ENCODE measurements at places on chromosomes 2 and 18.

DNA sequence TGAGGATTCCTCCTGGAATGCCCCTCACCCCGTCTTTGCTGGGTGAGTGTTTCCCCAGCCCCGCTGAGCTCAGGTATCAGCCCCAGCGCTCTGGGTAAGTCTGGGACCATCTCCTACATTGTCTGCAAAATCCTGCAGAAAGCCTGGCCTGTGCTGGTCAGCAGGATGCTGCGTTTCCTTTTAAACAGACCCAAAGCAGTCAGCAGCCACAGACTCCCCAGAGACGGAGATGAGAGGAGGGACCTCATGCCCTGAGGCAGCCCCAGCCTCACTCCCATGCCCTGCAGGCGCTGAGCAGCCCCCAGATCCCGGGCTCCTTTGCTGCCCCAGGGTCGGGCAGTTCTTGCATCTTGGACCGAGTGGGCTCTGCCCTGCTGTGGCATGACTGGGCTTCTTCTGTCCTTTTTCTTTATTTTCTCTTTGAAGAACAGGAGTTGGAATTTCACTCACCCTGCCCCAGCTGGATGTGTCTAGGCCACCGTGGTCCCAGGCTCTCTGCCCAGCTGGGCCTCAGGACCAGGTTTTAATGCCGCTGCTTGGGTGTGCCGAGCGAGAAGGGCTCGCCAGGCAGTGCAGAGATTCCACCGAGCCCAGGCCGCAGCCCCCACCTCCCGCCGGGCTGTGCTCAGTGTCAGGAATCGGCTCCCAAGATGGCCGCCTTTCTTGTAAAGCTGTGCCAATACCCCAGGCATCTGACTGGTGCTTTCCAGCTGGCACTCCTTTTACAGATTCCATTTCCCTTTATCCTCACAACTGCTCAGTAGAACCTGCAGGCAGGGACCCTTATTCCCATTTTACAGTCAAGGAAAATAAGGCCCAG, 43.6 kb downstream of the ODC1 start:
- no peak for DNase-seq

GRCh38 chr18:10965119-10965518, 184.2 kb downstream of the PIEZO2 start:
- DNase-seq, result no peak

DNA sequence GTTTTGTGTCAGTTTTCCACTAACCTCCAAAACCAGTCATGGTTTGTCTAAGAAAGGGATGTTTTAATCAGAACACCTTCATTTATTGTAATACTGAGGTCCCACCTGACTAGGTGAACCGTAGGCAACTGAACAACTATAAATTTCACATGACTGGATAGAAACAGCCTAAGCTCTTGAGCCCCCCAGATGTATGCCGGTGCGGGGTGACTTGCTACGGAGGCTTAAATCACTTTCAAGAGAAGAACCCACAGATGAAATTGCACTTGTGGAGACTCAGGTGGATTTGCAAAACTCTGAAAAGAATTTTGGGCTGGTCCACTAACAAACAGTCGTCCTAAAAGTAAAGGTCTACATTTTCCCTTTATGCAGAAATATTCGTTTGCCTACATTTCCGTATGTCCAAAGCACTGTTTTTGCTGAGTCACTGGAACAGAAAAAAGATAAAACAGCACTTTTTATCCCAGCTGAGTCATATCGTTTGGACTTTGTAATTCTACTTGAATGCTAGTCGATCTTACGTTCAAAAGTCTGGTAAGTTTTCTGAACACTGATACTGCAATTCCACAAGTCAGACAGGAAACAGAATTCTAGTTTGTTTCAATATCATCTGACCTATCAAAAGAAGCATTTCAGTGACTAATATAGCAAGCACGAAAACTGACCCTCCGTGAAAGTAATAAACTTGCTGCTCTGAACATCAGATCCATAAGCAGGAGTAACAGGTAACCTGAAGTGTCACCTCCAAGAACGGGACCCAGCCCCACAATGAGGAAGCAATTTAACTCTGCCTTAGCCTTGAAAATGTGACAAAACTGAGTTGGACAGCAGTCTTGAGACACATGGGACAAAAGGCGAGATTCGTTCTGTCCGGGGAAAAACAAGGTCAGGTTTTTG, 18.1 kb downstream of the ZNF516 start:
- no peak for DNase-seq

DNA sequence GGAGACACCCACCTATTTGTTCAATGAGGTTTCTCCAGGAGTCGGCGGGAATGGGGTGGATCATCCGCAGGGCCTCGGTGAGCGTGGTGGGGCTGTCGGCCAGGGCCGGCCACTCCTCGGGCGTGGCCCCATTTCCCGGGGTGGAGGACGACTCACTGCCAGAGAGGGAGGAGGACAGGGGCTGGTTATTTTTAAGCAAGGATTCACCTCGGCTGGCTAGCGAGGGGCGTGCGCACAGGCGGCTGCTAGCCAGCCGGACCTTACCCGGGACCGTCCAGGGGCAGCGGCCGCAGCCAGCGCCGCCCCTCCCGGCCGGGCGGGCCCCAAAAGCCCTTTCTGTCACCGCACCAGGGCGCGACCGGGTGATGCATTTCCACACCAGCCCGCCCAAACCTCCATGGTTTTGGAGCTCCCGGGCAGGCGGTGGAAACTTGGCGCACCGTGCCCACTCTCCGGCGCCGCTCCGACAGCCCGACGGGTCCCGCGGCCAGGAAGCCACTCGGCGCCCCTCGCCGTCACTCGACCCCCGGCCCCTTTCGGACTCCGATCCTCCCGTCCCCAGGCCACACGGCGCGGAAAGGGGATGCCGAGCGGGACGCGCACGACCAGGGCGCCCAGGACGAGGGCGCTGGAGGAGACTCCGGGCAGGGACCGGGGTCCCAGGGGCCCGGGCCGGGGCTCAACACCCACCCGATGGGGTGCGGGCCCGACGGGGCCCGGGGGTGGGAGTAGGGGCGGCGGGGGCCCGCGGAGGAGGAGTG, 57.1 kb downstream of the SNORC start:
- DNase-seq, result no peak

DNA sequence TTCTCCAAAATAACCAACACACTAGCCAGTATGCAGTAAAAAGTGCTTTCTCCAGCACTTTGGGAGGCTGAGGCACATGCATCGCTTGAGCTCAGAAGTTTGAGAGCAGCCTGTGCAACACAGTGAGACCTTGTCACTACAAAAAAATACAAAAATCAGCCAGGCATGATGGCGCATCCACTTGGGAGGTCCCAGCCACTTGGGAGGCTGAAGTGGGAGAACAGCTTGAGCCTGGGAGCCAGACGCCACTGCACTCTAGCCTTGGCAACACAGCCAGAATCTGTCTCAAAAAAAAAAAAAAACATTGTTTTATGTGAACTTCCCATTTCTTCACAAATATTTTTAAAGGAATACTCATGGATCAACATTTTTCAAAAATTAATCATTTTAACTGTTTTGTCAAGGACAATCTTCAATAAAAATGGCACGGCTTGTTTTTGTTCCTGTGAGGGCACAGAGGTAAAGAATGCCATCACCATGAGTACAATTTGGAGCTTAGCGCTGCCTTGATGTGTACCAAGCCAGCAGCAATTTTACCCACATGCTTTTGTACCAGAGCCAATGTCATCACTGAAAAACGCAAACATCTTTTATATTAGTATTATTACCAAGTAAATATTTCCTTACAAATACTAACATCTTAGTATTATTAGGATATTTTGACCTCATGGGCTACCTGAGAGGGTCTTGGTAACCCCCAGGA, 26.7 kb downstream of the RAB1A start:
- DNase-seq, result no peak

DNA sequence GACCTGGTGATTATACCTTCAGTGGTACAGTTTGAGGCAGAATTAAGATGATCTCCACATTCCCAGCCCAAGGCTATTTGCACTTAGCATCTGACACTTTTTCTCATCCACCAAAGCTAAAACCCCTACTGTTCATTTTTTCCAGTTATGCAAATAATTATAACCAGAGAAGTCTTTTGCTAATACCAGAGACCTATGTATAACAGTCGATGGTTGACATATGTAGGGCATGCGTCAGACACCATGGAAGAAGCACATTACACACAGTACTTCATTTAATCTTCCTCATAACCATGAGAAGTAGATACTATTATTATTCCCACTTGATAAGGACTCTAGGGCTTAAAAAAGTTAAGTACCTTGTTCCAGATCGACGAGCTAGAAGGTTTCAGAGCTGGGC, 36.5 kb downstream of the AP1S3 start:
- no peak for DNase-seq

DNA sequence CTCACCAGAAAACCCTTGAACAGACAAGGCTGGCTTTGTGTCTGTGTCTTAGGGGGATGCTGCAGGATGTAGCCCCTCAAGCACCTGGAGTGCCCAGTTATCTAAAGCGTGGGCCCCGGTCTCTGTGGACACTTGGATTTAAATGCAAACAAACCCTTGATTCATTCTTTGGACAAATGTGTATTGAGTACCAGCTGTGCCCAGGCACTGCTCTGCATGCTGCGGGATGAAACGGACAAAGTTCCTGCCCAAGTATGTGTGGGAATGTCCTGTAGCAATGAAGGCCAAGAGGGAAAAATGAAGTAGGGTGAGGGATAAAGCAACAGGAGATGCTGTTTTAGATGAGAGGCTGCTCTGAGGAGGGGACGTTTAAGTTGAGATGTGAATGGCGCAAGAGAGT, 53.9 kb downstream of the BOLA3 start:
- no peak for DNase-seq

DNA sequence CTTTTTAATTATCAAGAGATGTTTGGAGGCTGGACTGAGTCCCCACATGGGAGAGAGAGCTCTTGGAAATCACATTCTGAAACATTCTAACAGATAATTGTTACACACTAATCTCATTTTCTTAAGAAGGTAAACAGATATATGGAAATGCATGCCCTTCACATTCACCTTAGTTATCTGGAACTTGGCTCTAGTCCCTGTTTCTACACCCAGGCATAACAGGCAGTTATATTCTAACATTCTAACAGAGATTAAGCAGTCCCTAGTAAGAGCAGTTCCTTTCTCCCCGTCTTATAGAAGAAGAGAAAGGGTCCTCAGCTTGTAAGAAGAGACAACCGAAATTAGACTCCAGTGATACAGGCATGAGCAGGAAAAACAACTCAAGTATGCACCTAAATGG, 385.4 kb downstream of the SOX11 start:
- DNase-seq, result no peak

GRCh38 chr2:1621041-1621440, 123.3 kb downstream of the PXDN start:
- no peak for DNase-seq

- DNase-seq, result no peak
These were observed 32.4 kb downstream of the ASB1 start for GRCh38 chr2:238459081-238459629.

DNA sequence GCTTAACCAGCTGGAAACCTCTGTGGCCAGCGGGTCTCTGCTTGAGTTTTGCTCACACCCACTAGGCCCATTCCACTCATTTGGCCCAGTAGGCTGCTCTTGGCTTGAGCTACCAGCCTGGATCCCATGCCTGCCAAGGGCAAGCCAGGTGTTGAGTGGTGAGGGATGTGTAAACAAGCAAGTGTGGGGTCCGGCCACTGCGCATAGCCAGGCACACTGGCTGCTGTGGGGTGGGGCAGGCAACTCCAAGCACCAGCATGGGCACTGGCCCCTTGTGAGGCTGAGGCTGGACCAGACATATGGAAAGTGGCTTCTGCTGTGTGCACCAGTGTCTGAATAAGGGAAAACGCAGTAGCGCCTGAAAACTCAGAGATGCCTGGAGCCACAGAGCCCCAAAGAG, 732.7 kb downstream of the NR4A2 start:
- no peak for DNase-seq

DNA sequence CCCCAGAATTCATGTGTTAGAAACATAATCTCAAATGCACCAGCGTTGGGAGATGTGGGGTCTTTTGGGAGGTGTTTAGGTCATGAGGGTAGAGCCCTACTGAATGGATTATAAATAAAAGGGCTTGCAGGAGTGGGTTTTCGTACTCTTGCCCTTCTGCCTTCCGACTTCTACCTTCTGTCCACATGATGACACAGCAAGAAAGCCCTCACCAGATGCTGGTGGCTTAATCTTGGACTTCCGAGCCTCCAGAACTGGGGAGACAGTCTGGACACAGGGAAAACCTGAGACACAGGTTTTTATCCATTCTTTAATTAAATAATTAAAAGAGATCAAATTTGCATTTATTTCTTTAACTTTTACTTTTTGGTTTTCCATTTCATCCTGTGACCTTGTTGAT, 87.8 kb downstream of the DIS3L2 start:
- no peak for DNase-seq

GRCh38 chr2:2686222-2686621, 355.1 kb upstream of the MYT1L start:
- DNase-seq, result peak; percentile 6

DNA sequence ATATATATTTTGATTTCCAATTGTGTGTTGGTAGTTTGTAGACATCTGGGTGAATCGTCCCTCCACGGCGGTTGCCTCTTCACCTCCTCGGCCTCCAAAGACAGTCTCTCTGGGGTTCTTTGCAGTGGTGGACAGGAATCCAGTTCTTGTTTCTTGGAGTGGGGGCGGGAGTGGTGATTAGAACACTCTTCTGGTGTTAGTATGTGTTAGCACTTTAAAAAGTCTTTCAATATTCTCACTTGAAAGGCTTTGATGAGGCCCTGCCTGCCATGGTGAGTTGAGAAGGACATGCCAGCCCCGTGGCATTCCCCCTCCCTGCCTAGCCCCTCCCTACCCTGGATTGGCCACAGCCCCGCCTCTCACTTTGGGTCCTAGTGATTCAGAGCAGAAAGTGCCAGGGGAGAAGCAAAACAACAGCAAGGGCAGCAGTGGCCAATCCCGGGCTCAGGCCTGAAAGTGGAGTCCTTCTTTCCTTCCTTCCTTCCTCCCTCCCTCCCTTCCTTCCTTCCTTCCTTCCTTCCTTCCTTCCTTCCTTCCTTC, 316.8 kb upstream of the HS6ST1 start:
- no peak for DNase-seq

DNA sequence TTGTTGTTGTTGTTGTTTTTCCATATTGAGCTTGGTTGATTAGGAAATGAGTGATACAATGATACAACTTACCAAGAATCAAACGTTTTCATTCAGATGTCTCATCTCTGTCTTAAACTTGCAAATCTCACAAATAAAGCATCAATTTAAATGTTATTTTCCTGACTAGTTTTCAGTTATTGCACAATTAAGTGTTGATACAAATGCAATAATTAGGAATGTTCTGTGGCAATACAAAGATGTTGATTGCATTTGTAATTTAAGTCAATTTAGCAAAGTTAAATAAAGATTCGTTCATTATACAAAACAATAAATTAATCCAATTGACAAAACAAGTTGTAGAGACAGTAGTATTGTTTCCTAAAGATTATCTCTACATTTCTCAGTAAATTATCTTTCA, 392.3 kb upstream of the ZNF804A start:
- no peak for DNase-seq

- no peak for DNase-seq
These were observed 11.0 kb downstream of the TANK start for GRCh38 chr2:161170958-161171932.

GRCh38 chr2:18903750-18904149, 314.4 kb upstream of the NT5C1B start:
- DNase-seq, result no peak

DNA sequence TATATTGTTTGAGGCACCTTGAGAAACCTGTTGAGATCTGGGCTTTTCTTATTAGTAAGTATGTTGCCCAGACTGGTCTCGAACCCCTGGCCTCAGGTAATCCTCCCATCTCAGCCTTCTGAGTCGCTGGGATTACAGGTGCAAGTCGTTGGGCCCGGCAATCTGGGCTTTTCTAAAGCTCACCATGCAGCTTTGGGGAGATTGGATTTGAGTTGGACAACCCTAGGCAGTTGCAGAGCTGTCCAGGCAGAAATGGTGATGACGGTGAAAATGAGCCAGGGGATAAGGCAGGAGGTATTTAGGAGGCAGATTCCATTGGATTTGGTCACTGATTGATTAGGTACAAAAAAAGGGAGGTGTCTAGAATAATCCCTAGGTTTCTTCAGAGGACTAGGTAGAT, 16.2 kb downstream of the NEDD4L start:
- no peak for DNase-seq
